Activated T-helper 17 cell treated with anti-CD3 and anti-CD28 coated beads, Interleukin-2, amount 50 U/mL, for 72 hours (primary cell): ENCODE measurements at places on chromosomes 2 and 18.

DNA sequence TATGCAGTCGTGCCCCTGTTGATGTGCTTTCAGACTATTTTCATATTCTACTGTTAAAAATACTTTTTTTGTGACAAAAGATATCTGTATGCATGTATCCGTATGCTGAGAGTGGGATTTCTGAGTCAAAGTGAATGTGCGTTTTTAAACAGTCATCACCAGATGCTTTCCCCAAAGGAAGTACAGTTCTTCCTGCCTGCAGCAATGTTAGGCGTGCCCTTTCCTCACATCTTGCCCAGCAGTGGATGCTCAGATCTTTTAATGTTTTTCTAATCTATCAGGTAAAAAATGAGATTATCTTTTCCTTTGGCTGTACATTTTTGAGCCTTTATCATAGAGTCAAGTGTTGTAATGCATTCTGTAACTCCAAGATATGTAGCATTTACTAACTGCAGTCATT, 111.7 kb downstream of the PTPRM start:
- H3K27me3 ChIP-seq = no peaks in the 10 kb centered on the region
- no peak overlapping the region for H3K4me3 ChIP-seq
- no peak for ATAC-seq

GRCh38 chr18:903701-904100, 970 bp upstream of the ADCYAP1 start:
- no peak overlapping the region for H3K27ac ChIP-seq
- H3K4me3 ChIP-seq = no peak overlapping the region

DNA sequence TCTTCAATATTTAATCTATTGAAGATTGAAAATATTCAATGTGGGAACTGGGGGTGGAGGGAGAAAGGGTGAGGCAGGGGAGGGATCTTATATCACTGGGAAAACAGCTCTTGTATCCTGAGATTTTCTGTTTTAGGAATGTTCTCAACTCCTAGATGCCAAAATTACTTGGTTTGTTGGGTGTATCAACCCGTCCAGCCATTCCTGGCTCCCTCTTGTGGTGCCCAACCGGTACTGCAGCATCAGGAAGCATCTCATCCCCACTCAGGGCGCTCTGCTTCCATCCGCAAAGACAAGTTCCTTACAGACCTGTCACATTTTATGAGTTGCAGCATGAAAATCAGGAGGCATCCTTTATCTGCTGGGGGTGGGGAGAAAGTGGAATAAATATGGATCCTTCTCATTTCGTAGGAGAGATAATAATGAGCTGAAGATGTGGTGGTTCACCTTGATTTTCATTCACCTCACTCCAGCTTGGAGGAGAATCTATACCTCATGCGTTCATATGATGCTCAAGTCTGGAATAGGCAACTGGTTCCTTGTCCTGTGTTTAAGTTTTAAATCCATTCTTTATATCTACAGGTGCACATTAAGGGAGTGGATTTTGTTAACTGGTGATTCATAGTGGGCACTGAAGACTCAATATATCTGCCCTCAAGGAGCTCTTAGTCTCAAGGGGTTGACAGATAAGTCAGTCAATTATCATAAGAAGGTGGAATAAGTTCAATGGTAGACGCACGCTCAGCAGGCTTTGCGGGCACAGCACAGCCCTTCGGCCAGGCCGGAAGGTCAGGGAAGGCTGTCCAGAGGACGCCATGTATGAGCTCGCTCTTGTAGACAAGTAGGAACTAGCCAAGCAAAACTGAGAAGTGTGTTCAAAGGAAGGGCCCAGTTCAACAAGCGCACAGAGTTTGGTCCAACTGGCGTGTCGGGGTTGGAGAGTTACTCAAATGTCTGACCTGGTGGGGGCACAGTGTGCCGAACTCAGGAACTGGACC, 127.3 kb downstream of the RNF144A start:
- H3K27me3 ChIP-seq = no peaks in the 10 kb centered on the region
- no peak overlapping the region for H3K4me3 ChIP-seq
- no peaks in the 10 kb centered on the region for H3K4me1 ChIP-seq
- H3K36me3 ChIP-seq = peaks cover 40% of the 10 kb centered on the region

GRCh38 chr2:111678651-111679050, 205.3 kb downstream of the ANAPC1 start:
- no peaks in the 10 kb centered on the region for H3K4me1 ChIP-seq
- H3K4me3 ChIP-seq = no peak overlapping the region
- peak; percentile 64 for ATAC-seq
- peaks cover 7% of the 10 kb centered on the region for H3K27me3 ChIP-seq
- H3K27ac ChIP-seq = no peak overlapping the region

- peaks cover 14% of the 10 kb centered on the region for H3K4me1 ChIP-seq
- H3K27ac ChIP-seq = peak overlapping the region; percentile 69
- H3K4me3 ChIP-seq = peak overlapping the region; percentile 61
- ATAC-seq = peak; percentile 96
- peaks cover 36% of the 10 kb centered on the region for H3K27me3 ChIP-seq
Measured at GRCh38 chr18:62339106-62339988, 14.2 kb downstream of the TNFRSF11A start.

DNA sequence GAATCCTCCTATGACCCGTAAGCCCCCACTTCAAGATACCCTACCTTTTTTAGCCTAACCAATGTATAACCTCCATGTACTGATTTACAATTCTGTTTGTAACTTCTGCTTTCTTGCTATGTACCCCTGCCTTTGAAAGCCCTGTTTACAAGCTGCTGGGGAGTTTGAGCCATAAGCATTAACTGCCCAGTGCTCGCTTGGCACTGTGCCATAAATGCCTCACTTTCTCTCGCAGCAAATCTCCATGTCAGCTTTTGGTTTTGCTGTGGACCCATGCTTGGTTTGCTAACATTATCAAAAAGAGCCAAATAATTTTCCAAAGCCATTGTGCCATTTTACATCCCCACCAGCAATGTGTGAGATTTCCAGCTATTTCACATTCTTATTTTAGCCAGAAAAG, 51.8 kb downstream of the TEX51 start:
- no peaks in the 10 kb centered on the region for H3K4me1 ChIP-seq
- no peak overlapping the region for H3K27ac ChIP-seq
- peaks cover 37% of the 10 kb centered on the region for H3K27me3 ChIP-seq
- no peaks in the 10 kb centered on the region for H3K36me3 ChIP-seq
- no peak overlapping the region for H3K4me3 ChIP-seq

GRCh38 chr18:70197026-70197425, 8.5 kb downstream of the RTTN start:
- ATAC-seq = no peak
- H3K27ac ChIP-seq = no peak overlapping the region
- H3K36me3 ChIP-seq = peaks cover 97% of the 10 kb centered on the region
- H3K4me1 ChIP-seq = peaks cover 25% of the 10 kb centered on the region
- no peak overlapping the region for H3K4me3 ChIP-seq

GRCh38 chr2:110157153-110157793, 41.7 kb upstream of the MALL start:
- H3K4me3 ChIP-seq = no peak overlapping the region
- no peak overlapping the region for H3K27ac ChIP-seq
- H3K36me3 ChIP-seq = no peaks in the 10 kb centered on the region
- peaks cover 10% of the 10 kb centered on the region for H3K27me3 ChIP-seq
- ATAC-seq = peak; percentile 73

- no peak overlapping the region for H3K27ac ChIP-seq
- H3K27me3 ChIP-seq = peaks cover 15% of the 10 kb centered on the region
- peaks cover 5% of the 10 kb centered on the region for H3K4me1 ChIP-seq
- peak; percentile 74 for ATAC-seq
- no peaks in the 10 kb centered on the region for H3K36me3 ChIP-seq
Measured at GRCh38 chr2:168915441-168916330, 14.6 kb downstream of the G6PC2 start.

- H3K27ac ChIP-seq = no peak overlapping the region
- no peak overlapping the region for H3K4me3 ChIP-seq
- ATAC-seq = no peak
- no peaks in the 10 kb centered on the region for H3K36me3 ChIP-seq
Measured at GRCh38 chr2:237404413-237404812, 9.6 kb downstream of the COL6A3 start.

DNA sequence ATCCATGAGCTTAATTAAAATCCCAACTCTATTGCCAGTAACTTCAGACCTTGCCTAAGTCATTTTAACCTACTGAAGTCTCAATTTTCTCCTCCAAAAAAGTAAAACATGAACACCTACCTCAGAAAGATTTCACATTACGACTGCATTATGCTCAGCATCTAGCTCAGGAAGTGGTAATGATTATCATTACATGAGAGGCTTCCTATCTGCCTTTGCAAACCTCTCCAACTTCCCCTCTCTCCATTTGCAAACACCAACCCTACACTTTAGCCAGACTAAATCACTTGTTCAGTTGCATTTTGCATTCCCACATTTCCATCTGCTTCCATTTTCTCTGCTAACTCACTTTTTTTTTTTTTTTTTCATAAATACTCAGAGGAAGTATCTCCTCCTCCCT, 6.8 kb downstream of the SLC38A11 start:
- no peak overlapping the region for H3K4me3 ChIP-seq
- no peaks in the 10 kb centered on the region for H3K4me1 ChIP-seq
- no peak for ATAC-seq
- H3K36me3 ChIP-seq = no peaks in the 10 kb centered on the region
- no peak overlapping the region for H3K27ac ChIP-seq
- H3K27me3 ChIP-seq = peaks cover 16% of the 10 kb centered on the region

DNA sequence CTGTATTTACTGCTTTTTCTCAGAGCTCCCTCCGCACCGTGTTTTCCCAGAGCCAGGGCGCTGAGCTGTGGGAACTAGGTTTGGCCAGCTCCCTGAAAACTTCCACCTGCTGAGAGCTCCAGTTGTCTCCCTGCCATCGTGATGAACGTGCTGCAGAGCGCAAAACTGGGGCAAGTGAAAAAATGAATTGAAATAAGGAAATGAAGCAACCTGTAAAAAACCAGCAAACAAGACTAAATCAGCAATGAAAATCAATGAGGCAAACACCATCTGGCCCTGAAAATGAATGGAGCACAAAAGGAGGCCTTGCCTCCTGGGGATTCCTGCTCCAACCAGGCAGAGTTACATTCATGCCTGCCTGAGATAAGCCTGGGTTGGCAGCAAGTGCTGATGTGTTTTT, 129.9 kb downstream of the MARCHF4 start:
- no peak overlapping the region for H3K4me3 ChIP-seq
- no peaks in the 10 kb centered on the region for H3K27me3 ChIP-seq
- H3K27ac ChIP-seq = no peak overlapping the region
- H3K36me3 ChIP-seq = no peaks in the 10 kb centered on the region

DNA sequence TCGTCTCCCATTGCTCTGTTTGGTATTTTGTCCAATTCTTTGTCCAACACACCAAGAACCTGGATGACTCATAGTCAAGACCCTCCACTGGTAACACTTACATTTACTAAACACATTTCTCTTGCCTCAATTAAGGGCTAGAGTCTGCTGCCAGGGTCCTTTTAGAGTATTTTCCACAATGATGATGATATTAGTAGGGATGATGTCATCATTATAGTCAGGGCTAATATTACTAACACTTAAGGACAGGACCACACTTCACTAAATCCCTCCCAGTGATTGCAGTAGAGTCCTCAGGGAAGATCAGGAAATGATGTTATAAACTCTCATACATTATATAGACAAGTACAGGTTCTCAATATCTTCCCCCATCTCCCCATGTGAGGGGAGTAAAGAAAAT, 13.6 kb upstream of the SS18 start:
- ATAC-seq = no peak
- H3K36me3 ChIP-seq = no peaks in the 10 kb centered on the region
- H3K27ac ChIP-seq = no peak overlapping the region
- no peaks in the 10 kb centered on the region for H3K27me3 ChIP-seq

DNA sequence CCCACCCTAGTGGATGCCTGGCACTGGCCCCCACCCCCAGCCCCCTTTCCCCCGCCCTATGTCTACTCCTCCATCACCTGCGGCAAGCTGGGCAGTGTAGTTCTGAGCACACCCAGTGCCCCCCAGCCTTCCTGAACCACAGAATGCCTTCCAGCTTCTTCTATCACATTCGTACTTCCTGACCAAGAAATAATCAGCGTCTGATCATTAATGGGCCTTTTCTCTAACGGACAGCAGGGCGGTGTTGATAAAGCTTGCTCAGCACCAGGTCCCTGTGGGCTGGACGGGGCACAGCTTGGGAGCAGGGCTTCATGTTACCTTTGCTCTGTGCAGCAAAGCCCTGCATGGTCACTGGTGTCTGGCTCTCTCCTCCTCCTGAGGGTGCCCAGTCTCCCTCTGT, 15.4 kb downstream of the UXS1 start:
- no peak overlapping the region for H3K4me3 ChIP-seq
- no peaks in the 10 kb centered on the region for H3K27me3 ChIP-seq
- no peak for ATAC-seq
- H3K27ac ChIP-seq = peak overlapping the region; percentile 79

- no peak for ATAC-seq
- no peak overlapping the region for H3K27ac ChIP-seq
- H3K4me1 ChIP-seq = no peaks in the 10 kb centered on the region
- no peak overlapping the region for H3K4me3 ChIP-seq
Measured at GRCh38 chr18:2348003-2348402, 223.3 kb downstream of the METTL4 start.

DNA sequence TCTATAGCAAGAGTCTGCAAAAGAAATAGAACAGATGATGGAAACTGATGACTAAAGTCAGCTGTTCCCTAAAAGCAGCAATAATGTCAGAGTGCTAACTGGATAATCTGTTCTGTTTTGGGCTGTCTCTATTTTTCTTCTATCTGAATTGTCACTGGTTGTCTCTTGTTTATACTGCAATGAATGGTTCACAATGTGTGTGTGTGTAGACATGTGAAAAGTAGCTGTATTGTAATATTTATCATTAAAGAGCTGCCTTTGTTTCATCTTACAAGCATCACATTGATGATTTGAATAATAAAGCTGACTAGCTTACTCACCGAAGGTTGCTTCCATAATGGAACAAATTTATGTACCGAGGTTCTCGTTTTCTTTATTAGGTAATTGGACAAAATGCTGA, 456.0 kb upstream of the ZEB2 start:
- H3K27ac ChIP-seq = no peak overlapping the region
- H3K27me3 ChIP-seq = peaks cover 6% of the 10 kb centered on the region
- no peaks in the 10 kb centered on the region for H3K36me3 ChIP-seq
- no peaks in the 10 kb centered on the region for H3K4me1 ChIP-seq

DNA sequence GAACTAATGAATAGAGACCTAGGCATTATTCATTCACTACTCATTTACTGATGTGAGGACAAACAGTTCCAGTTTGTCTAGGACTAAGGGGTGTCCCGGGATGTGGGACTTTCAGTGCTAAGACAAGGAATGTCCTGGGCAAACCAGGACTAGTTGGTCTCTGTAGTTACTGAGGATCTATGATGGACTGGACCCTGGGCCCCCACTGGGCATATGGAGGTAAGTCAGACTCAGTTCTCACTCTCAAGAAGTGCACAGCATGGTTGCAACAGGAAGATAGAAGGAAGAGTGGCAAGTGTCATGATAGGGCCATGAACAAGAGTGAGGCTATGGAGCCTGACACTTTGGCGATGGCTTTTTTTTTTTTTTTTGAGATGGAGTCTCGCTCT, 128.2 kb downstream of the MYCN start:
- ATAC-seq = no peak
- no peak overlapping the region for H3K27ac ChIP-seq
- H3K4me1 ChIP-seq = no peaks in the 10 kb centered on the region
- no peaks in the 10 kb centered on the region for H3K27me3 ChIP-seq
- no peak overlapping the region for H3K4me3 ChIP-seq
